ENCODE measurements at places on chromosomes 13 and 19.

DNA sequence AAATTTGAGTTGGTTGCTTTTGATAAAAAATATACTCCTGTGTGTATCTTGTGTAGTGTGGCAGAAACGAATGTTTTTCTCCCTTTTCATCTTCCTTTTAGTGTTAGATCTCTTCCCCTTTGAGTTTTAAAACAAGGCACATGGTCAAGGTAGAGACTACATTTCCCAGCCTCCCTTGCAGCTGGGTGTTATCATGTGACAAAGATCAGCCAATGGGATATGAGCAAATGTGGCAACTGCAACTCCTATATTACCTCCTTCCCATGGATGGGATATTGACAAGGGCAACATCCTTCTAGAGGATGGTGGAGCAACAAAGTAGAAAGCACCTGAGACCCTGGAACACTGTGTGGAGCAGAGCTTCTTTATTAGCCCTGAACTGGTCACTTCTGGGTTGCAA, 42.4 kb downstream of the ADGRE3 start:
- DNase-seq = no peak

- DNase-seq = no peak
Observed at GRCh38 chr19:39823686-39824085, 10.3 kb downstream of the DYRK1B start.

DNA sequence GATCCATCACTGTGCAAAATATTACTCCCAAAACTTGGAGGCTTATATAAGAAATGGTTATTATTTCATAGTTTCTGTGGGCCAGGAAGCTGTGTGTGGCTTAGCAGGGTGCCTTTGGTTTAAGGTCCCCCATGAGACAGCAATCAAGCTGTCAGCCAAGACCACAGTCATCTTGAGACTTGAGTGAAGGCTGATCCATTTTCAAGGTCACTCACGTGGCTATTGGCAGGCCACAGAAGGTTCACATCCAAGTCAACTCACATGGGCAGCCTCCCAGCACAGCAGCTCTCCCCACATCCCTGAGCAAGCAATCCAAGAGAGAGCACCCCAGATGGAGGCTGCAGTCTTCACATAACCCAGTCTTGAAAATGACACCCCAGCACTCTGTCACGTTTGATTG, 537.4 kb downstream of the MYO16 start:
- DNase-seq = no peak

- DNase-seq = no peak
Observed at GRCh38 chr13:107974409-107974808, 240.9 kb downstream of the LIG4 start.

DNA sequence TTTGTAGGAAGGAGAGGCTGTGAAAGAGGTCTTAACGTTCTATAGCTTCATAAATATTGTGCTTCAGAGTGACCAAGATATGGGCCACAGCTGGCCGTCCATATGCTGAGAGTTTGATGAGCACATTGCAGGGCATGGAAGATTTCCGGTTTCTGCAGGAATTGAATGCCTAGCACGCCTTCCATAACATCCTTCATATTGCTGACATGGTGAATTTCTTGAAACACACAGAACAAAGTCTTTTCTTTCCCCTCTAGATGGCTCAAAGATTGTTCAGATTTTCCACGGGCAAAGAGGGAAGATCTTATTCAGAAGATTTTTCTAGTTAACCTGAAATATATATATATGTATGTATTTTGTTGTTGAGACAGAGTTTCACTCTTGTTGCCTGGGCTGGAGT, 42.4 kb downstream of the ADGRE2 start:
- no peak for DNase-seq

DNA sequence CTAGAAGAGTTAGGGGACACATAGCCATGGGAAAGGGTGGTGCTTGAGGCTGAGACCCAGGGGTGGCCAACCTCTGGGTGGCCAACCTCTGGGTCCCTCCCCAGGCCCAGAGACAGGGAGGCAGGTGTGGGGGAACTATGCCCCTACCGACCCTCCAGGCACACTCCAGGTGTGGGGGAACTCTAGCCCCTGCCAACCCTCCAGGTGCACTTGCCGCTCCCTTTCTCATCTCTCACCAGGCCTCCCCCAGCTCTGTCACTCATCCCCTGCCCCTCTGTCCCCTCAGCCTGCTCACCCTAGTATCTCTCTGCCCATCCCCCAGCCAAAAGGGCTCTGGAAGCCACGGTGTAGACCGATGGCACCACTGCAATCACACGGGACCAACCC, 10.6 kb upstream of the VSTM2B start:
- no peak for DNase-seq

DNA sequence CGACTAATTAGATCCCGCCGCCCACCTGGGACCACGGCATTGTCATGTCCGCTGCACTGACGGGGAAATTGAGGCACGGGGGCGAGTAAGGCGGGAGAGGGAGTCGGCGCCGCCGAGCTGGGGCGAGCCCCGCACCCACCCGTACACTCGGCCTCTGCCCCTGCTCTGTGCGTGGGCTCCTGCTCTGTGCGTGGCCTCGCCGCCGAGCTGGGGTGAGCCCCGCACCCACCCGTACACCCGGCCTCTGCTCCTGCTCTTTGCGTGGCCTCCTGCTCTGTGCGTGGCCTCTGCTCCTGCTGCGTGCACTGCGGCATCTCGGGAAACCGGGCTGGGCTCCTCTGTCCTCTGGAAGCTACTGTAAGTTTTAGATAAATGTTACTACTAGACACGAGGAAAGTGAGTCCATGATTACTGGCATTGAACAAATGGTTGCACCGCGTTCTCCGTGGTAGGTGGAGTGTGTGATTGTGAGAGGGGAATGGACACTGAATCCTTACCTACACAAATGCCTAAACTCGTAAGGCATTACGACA, 826 bp upstream of the C1QTNF9 start:
- no peak for DNase-seq

- no peak for DNase-seq
Observed at GRCh38 chr19:38457202-38457601, 23.7 kb downstream of the RYR1 start.

DNA sequence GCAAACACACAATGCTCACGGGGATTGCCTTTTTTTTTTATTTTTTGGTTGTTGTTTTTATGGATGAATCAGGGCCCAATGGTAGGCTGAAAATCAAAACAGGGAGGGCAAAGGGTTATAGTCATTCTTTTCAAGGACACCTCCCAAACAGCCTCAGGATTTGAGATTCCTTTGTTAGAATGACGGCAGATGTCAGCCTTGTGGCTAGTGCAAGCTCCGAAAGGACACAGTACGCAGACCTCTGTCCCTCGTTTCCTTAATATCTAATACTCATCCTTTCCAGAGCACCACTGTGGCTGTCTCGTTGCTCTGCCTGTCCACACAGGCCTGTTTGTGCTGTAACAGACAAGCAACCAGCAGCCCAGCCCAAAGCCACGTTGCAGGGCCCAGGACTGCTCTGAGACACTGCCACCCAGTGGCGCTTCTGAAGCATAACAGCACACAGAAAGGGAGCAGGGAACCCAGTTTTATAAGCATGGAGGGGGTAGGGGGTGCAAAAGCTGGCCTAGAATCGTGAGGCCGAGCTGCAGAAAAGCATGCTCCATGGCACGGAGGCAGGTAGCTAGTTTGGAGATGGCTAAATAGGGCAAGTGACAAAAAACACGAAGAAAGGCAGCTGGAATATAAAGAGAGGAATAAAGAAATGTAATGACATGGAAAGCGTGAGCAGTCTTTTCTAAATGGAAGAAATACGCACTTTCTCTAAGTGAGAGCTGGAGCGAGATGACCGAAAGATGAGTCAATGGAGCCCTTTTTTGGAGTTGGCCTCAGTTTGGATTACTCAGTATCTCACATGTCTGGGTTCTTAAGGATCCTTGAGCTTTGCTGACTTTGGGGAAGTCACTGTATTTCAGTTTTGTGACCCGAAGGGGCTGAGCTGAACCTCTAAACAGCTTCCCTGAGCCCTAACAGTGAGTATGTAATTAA, 40.7 kb upstream of the MEDAG start:
- DNase-seq = peak; percentile 16

DNA sequence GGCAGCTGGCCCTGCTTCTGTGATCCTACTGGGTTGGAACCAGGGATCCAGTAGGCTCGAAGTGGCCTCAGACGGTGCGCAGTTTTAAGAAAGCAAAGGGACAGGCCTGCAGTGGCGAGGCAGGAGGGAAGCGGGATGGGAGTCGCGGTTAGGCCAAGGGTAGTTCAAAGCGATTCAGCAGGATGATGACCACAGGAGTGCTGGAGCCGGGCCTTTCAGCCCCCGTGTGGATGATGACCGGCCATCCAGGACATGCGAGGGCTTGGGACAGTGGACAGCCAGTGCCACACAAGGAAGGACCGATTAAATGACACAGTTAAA, 854 bp downstream of the RNASEH2B start:
- DNase-seq = no peak

GRCh38 chr13:114141261-114141996, 9.0 kb upstream of the RASA3 start:
- no peak for DNase-seq

DNA sequence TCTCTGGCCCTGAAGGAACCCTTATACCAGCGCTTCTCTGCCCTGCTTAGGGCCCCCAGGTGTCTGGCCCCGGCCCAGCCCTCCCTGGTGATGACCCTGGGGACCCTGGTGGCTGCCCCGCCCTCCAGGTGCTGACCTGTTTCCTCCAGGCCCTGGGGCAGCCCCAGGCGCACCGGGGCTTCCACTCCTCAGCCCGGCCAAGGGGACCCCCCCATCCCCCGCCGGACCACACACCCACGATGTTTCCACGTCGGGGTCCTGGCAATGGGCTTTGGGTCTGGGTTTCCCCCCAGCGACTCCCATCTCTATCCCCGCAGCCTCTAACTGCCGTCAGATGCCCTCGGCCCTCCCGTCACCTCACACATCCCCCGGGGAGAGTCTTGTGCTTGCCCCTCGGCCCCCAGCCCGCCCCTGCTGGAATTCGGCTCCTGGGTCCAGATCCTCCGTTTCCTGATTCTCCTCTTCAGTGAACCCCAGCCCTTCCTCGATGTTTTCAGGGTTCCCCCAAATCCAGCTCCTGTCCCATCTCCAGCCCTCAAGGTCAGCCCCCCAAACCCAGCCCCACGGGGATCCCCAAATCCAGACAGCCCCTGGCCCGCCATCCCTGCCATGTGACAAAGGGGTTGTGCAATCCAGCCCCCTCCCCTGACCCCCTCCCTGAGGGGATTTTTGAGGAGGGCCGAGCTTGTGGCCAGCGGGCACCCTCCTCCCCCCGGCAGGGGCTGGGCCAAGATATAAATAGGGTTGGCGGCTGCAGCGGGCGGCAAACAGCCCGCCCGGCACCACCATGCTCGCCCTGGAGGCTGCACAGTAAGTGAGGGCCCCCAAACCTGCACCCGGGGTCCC, at the start of gene SPIB:
Gene SPIB (plus strand): TSS at position 763 of the 846 bp plus-strand sequence. CDS start 25 bp downstream, at position 788.
- no peak for DNase-seq

DNA sequence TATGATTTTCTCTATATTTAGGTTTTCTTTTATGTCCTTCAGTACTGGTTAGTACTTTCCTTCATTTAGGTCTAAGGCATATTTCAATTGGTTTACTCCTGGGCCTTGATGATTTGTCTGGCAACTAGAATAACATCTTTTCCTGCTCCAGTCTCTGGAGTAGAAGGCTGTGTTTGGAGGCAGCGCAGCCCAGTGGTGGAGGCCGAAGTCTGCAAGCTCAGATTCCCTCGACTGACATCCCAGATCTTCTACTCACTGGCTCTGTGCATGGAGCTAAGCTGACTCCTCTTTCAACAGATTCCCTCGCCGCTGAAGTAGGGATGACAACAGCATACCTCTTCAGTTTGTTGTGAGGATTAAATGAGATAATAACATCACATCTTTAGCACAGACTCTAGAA, 141.0 kb downstream of the RAP2A start:
- DNase-seq = no peak

GRCh38 chr13:31908696-31909411, 122.7 kb upstream of the FRY start:
- DNase-seq = no peak

GRCh38 chr19:57210381-57210780, 19.1 kb downstream of the ZNF264 start:
- DNase-seq = no peak

DNA sequence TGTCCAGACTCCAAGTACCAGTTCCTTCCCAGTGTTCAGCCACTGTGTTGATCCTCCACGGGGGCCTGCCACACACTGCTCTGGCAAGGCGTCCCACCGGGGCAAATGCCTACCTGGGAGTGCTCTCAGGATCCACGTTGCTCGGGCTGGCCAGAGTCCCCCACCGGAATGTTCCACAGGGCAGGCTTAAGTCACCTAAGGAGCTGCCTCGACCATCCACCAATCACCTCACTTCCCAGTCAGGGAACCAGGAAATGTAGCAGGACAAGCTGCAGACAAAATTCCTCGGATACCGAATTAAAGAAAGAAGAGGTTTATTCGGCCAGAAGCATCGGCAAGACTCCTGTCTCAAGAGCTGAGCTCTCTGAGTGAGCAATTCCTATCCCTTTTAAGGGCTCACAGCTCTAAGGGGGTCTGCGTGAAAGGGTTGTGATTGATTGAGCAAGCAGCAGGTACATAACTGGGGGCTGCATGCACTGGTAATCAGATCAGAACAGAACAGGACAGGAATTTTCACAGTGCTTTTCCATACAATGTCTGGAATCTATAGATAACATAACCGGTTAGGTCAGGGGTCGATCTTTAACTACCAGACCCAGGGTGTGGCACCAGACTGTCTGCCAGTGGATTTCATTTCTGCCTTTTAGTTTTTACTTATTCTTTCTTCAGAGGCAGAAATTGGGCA, 56.9 kb upstream of the EDNRB start:
- DNase-seq = no peak

DNA sequence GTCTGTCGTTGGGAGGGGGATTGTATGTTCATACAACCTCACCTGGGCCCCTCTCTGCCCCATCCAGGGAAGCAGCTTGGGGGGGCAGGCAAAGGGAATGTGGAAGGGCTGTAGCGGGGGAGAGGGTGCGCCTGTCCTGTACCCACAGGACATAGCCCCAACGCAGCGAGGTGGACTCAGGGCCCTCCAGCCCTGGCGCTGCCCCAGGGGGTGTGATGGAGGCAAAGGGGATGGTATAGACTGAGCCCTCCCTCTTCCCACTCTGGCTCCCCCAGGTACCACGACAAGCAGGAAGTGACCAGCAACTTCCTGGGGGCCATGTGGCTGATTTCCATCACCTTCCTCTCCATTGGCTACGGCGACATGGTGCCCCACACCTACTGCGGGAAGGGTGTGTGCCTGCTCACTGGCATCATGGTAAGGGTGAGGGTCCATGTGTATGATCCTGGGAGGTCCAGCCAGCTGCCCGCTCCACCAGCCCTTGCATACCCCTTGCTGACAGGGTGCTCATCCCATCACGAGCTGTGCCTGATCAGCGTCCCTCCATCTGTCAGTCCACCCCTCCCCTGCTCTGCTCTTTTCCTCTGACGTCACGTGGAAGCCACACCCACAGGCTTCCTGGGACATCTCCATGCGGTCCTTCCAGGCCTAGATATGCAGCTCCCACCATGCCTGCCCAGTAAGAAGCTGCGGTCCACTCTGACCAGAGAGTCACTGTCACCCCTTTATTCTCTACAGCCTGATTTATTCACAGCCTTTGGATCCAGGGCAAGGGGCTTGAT, 18.3 kb downstream of the KCNN1 start:
- no peak for DNase-seq

Measured in T follicular helper cell (primary cell).